ENCODE measurements at places on chromosomes 2 and 18.

DNA sequence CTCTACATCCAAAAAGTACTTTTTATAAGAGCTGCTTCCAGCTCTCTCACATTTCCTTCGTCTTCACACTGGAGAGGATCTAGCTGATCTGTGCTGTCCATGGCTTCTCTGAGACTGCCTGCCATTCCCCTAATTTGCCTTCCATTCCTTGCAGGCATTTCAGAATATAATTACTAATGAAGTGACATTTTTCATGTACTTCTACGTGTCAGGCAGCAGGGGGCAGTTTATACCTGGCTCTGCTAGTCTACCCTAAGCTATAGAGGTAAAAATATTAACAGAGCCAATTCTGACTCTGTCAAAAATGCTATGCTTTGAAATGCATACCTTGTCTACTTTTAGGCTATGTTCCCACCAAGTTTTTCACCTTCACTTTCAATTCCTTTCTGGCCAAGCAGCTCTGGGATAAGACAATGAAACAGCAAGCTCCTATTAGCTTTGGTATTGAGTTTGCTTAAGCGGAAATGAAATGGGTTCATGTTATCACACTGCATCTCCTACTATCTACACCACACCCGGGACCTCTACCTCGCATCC is 81.9 kb downstream of the MEP1B start:
- no peak for DNase-seq

DNA sequence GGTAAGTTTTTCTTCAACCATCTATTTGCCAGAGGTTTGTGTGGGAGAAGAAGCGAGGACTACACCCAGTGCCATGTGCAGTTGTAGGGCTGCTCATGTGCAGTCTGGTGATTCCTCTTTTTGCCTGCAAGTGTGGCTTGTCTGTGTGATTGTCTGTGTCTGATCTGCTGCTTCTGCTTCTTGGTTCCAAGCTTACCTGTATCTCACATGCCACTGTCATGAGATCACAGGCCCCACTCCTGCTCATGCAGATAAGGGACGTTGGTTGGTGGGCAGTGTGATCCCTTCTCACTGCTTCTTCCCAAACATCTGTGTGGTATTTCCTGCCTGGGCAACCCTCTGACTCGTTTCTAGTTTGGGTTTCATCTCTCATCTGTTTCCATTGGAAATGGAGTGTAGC is 27.1 kb downstream of the RRM2 start:
- no peak for DNase-seq

- no peak for DNase-seq
Observed at GRCh38 chr18:36572135-36572856, 256.5 kb downstream of the TPGS2 start.

- DNase-seq, result no peak
Observed at GRCh38 chr18:60021556-60021955, 121.8 kb downstream of the PMAIP1 start.

DNA sequence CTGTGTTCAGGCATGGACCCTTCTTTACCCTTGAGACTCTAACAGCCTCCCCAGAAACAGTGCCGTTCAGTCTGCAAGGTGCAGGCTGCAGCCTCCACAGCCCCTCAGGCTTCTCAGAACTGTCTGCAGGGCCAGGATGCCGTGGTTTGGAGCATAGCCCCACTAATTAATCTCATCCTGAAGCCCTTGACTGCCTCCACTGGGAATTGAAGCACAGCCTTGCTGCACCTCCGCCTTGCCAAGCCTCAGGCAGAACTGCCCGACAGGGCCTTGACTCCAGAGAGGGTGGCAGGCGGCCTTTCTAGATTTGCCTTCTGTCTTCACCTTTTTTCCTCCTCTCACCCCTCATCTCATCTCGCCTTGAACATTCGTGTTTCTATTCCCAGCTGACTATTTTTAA is 119.8 kb downstream of the NRP2 start:
- no peak for DNase-seq

DNA sequence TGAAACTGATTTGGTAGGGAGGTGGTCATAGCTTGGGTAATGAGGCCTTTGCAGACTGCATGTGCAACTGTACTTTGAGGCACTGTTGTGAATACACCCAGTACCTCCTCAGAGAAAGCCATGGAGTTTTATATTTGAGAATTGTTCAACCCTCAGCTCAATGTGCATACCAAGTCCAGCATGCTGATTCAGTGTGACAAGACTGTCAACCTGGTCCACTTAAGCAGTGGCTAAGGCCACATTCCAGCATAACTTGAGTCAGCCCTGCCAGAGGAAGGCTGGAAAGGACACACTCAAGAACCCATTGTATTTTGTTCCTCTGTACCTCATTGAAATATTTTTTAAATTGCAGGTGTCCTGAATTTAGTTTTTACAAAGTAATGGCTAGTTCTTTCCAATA is 121.8 kb upstream of the HNMT start:
- no peak for DNase-seq

DNA sequence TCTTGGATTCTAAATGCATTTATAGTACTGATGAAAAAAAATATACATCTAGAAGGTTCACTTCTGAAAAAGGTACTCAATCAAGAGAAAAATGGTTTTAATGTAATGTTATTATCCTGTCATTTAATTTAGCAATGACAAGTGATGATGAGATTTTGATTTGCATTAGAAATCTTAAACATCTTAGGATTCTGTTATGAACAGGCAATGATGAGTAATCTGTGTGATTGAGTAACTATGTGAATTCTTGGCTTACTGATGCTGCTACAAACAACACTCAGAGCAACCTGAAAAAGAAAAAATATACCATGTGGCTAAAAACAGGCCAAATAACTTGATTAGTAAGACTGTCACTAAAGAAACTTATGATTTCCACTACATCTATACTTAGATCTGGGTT is 30.1 kb downstream of the RBKS start:
- no peak for DNase-seq

DNA sequence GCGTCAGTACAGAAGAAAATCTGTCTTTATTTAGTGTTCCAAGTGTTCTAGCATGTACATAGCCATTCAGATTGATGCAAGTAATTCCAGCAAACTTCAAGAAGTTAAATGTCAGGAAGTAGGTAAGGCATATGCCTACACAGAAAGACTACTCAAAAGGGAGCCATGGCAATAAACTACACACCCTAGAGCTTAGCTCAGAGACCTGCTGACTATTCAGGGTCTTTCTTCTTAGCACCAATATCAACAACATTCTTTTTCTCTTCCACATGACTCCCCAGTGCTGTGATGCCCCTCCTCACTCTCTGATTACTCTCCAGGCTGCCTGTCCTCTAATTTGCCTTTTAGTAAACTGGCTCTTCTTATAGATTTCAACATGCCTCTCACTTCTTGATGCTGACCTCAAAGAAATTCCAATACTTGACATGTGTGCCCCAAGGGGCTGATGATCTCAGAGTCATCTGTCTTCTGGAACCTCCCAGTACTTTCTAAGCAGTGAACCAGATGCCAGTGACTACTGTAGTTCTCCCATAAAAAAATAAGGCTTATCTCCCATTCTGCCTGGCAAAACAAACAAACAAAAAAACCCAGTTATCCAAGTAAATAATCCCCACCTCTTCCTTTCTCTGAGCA is 909.2 kb upstream of the FANCL start:
- no peak for DNase-seq

- no peak for DNase-seq
Observed at GRCh38 chr18:7104649-7105048, 12.9 kb downstream of the LAMA1 start.

DNA sequence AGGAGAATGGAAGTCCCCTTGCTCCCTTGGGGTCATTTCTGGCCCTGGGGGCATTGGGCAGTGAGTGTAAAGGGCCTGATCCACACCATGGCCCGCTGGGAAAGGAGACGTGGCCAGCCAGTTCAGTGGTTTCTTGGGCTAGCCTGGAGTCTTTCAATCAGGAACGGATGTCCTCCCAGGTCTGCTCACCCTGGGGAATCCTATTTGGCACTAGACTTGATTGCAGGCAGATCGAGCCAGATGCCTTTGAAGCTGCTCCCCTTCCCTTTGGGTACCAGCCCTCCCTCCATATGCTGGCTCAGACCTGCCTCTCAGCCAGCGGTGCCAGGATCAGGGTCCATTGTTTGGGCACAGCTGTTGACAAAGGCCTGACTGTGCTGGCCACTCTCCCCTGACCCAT is 11.0 kb downstream of the FBLN7 start:
- no peak for DNase-seq

DNA sequence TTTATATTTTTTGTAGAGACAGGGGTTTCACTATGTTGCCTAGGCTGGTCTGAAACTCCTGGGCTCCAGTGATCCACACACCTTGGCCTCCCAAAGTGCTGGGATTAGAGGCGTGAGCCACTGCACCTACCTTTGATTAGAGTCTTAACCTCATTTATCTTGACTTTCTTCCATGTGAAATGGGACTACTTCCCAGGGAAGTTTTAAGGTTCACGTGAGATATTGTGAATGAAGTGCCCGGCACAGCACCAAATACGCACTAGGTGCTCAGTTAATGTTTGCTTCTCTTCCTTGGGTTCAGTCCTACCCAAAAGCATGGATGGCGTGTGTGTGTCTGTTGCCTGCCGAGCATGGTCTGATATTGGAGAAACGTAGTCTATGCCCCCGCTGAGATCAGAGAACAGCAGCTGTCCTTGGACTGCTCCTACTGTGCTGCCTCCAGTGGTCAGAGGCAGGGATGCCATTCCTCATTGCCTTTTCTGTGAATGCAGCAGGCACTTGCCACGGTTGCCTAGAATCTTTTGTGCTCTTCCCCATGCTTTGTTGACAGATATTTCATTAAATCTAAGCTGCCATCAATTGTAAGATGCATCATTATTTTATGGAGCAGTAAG is 12.3 kb upstream of the TFCP2L1 start:
- no peak for DNase-seq

GRCh38 chr2:145572238-145572637 is 1052.3 kb upstream of the ZEB2 start:
- DNase-seq, result no peak

GRCh38 chr2:137659616-137660015 is 304.7 kb upstream of the HNMT start:
- DNase-seq, result no peak

- DNase-seq, result no peak
Observed at GRCh38 chr18:74524097-74524496, 10.2 kb upstream of the CNDP1 start.

- DNase-seq, result no peak
Observed at GRCh38 chr2:152054593-152054992, 44.3 kb downstream of the CACNB4 start.

DNA sequence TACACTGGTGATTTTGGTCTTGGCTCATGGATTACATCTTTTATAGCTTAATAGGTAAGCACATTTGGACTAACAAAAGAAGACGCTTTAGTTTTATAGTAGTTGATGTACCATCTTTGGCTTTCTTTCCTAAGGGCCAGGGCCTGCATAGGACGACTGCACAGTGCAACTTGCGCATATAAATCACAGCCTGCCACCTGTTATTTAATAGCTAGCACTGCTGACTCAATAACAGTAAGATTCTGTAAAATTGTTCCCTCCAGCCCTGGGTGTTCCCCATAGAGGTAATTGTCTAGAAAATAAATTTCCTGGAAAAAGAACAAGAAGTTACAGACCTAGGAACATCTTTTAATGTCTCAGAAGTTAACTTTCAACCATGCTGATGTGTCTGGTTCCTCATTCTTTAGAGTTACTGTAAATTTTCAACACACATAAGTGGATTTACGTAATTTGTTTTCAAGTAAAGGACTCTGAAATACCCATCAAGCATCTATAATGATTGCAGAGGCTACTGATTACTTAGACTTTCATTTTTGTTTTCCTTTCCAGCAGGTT is 594.2 kb upstream of the NXPH2 start:
- no peak for DNase-seq
